ENCODE measurements at places on chromosomes 1 and 21.

GRCh38 chr1:214285610-214286440 lies 4.9 kb downstream of the SMYD2 start:
- no peak for DNase-seq

DNA sequence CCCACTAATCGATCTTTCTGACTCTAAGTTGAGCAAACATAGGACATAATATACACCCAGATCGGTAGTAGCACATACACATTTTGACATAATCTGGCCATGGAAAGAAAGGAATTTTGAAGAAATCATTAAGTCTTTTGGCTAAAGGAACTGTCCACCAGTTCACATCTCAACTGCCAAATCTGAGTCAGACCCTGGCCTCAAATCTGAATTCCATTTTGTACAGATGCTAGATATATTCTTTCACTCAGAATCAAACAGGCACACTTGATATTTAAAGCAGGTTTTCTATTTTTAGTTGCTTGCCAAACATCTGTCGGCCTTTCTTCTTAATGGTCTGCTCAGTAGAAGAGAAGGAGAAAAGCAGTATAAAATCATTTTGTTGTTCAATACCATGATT lies 281.8 kb downstream of the BARHL2 start:
- no peak for DNase-seq

DNA sequence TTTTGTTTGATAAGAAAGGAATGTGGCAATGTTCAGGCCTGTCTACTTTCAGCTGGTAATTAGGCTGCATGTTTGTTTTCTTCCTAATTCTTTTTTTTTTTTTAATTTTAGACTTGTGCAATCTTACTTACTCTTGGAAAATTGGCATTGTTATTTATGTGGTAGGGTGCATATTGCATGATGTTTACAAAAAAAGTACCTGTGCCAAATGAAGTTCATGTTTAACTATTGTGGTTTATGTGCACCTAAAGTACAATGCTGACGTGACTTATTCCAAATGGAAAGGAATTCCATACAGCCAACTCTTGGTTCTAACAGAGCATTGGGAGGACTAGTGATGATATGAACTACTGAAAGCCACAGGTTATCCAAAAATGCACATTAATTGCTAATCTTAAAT lies 51.0 kb downstream of the KCNK2 start:
- DNase-seq = no peak

GRCh38 chr1:182835806-182836205 lies 3.3 kb upstream of the DHX9 start:
- DNase-seq = no peak

- no peak for DNase-seq
These were observed 72.8 kb downstream of the S100B start for GRCh38 chr21:46532080-46532479.

GRCh38 chr1:107972391-107973180 lies 7.6 kb upstream of the VAV3 start:
- no peak for DNase-seq

DNA sequence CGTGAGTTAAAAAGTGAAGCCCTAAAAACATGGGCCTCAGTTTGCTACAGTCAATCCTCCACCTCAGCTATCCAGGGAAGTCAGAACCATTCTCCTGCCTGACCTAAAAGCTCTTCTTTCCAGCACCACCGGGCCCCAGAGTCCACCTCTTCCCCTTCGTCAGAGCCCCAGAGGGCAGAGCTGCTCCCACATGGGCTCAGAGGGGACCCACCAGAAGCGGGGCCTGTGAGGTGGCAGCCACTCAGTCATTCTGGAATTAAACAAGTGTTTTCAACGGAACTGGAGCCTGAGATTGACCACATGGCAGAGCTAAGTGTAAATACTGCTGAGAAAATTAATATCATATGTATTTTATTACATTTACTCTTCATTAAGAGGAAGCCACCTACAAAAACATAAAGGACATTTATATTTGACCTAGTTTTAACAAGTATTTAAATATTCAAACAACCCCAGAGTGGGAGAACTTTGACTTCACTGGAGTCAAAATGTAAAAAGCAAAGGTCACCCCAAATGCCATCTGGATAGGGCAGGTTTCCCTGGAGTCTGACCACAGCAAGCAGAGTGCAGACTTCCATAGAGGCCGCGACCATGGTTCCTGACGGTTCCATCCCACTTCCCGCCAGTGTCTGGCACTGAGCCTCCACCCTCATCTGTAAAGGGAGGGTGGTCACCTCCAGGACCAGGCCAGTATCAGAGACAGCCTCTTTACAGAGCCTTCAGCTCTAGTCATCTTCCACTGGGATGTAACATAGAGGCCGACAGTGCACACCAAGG lies 1.8 kb downstream of the SUMO3 start:
- DNase-seq = no peak

DNA sequence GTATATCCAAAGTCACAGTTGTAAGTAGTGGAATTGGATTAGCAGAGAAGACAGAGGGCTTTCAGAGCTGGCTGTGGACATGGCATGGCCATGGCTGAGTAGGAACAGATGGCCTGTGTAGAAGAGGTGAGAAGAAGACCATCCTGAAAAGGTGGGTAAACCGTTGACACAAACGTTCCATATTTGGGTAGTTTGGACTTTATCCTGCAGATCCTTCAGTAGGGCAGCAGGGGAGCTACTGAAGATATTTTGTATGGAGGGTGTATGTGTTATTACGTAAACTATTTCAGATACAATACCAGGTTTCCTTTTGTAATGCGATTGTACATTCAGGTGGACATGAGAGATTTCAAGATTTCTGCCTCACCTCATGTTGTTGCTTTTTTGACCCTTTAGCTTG lies 1.6 kb downstream of the UTP11 start:
- no peak for DNase-seq

- DNase-seq = no peak
These were observed 83.6 kb downstream of the ITPKB start for GRCh38 chr1:226655251-226656163.

DNA sequence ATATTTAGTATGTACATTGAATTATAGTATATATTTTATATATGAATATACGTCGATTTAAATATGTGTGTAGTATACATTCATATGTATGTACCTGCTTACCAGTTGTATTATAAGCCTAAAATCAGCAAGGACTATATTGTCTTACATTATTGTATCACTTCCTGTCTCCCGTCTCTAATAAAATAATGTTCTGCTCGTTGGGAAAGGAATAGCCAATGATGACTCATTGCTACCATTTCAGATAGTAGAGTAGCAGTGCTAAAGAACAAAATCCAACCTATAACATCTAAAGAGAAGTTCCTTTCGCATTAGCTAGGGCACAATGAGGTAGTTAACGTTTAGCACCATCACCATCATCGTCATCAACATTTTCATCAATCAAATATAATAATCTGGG lies 39.9 kb upstream of the SMYD2 start:
- DNase-seq = no peak

DNA sequence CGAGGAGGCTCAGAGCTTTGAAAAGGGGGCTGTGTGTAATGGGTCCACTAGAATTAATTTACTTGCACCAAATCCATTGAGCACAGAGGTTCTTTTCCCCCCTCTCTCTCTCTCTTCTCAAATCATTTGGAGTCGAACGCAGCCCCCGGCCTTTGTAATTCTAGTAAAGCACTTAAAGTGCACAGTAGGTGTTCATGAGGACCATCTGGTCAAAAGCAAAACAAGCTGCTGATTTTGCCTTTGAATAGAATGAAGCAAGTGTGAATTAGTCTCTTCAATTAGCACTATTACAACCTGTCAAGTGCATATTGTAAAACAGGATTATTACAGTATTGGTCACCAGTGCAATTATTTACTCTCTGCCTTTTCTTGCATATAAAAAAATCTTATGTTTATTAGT lies 259.9 kb downstream of the FAF1 start:
- no peak for DNase-seq

DNA sequence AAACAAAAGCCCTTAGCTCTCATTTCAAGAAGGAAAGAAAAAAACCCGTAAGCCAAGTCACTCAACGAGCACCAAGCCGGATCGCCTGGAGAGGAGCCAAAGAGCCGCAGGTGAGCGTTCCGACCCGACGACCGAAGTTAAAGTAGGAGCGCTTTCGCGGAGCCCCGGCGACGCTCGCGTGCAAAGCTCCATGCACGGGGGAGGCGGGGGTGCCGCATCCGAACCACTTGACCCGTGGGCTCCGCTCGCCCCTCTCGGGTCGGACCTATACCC lies 382 bp downstream of the GPBP1L1 start:
- DNase-seq = no peak

- DNase-seq = no peak
These were observed 13.4 kb downstream of the RIT1 start for GRCh38 chr1:155897746-155898145.

DNA sequence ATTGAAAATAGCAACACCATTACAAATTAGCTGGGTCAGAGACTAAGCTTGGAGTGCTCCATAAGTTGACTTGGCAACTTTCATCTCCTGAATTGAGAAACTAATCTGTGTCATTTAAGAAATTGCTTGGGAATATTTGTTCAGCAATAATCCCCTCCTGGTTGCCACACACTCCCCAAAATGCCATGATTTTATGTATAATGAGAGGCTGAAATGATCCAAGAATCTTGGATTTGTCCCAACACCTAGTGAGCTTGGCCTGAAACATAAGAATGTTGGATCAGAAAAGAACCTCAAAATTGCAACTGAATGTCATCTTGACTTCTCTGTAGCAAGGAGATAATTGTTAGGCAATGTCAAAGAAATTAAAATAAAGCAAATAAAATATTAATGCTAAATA lies 805.9 kb upstream of the ADAMTS5 start:
- DNase-seq = no peak

DNA sequence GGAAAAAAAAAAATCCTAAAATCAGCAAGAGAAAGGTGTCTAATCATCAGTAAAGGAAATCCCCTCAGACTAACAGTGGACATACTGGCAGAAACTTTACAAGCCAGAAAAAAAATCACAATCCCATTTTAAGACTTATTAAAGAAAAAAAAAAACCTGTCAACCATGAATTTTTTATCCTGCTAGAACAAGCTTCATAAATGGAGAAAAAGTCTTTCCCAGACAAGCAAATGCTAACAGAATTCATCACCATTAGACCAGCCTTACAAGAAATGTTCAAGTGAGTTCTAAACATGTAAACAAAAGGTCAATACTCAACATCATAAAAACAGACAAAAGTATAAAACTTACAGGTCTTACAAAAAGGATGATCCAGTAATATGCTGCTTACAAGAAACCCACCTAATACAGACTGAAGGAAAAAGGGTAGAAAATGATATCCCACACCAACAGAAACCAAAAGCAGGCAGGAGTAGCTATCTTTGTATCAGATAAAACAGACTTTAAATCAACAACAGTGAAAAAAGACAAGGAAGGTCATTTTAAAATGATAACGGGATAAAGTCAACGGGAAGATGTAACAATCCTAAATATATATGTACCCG lies 129.6 kb downstream of the EVI5 start:
- no peak for DNase-seq

- DNase-seq = peak; percentile 86
These were observed 14.9 kb downstream of the TMEM51 start for GRCh38 chr1:15168479-15168878.

- DNase-seq = no peak
These were observed 93.1 kb downstream of the RIPK4 start for GRCh38 chr21:41673596-41674335.

DNA sequence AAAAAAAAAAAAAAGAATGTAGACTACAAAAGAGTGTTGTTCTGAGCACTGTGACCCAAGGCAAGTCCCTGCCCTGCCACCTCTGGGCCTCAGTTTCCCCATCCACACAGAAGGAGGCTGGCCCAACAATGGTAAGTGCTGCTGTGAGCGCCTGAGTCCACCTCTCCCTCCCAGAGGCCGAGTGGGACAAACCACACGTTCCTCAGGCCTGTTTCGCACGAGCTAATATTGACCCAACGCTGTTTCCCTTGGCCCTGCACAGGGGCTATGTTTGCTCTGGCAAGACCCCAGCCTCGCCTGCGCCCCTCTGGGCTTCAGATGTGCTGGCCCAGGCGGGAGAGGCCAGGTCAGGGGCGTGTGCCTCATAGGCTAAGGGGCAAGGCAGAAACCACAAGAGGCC lies 12.6 kb upstream of the LAPTM5 start:
- DNase-seq = no peak

DNA sequence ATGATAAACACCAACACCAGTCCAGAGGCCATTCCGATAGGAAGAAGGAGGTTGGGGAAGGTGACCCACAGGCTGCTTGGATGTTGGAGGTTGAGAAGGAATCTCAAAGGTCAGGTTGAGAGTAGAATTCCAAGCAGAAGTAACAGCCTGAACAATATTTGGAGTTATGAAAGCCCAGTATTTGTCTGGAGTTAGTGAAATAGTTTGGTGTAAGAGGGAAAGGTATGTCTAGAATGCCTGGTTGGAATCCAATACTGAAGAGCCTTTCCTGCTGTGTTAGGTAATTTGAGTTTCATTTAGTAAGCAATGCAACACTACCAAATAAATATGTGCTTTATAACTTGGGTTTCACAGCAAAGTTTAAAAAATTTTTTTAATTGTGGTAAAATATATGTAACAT lies 70.5 kb upstream of the MCOLN3 start:
- no peak for DNase-seq

DNA sequence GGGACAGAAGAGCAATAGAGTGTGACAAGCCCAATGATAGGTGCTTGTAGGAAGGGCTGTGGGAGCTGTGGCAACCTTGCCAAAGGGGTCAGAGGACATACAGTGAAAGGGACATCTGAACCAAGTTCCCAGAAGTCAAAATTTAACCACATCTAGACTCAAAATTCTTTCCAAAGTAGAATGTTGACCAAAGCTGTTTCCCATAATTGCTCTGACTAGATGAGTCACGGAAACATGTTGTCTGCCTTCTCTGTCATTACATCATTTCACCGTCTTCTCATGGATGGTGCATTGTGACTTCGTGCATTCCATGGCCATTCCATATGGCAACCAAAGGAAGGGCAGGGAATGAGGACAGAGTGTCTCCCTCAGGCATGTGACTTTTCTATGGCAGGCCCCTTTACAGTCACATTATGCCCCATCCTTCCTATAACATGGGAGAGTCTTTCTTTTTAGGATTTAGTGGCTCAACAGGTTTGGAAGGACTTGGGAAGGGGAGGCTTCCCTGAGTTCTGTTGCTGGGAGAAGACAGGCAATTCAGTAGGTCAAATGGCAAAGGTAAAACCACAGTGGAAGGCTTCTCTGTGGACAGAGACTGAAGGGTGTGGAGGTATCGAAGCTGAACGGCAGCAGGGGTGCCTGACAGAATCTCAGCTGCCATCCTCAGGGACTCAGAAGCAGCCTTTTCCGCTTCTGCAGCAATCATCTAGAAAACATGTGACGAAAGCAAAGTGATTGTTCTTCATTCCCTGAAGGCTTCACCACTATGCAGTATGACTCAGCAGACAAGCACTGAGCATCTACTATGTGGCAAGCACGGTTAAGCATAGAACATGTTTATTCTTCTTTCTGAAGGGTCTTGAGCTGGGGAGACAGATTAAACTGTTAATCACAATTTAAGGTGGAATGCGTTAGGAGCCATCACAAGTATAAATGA lies 24.7 kb downstream of the NPHS2 start:
- DNase-seq = peak; percentile 7

GRCh38 chr21:39881661-39882060 lies 14.4 kb downstream of the PCP4 start:
- no peak for DNase-seq
